ENCODE measurements at places on chromosomes 1 and 21. TPM values are rescaled to one million over a fixed set of nuclear protein-coding genes. Genes with fewer than 3 reads are reported as not detected.

The MTMR11 gene
- polyA plus RNA-seq, result 0.91 TPM

The AMY1A gene
- polyA plus RNA-seq, result not detected

The SLC25A34 gene
- 4.6 TPM for polyA plus RNA-seq

The FNDC10 gene
- 0.52 TPM for polyA plus RNA-seq

The AMY2A gene
- not detected for polyA plus RNA-seq

The PRDM16 gene
- polyA plus RNA-seq, result 0.01 TPM

The C1orf56 gene
- polyA plus RNA-seq, result 2.4 TPM
